ENCODE measurements at places on chromosomes 7 and 10.

DNA sequence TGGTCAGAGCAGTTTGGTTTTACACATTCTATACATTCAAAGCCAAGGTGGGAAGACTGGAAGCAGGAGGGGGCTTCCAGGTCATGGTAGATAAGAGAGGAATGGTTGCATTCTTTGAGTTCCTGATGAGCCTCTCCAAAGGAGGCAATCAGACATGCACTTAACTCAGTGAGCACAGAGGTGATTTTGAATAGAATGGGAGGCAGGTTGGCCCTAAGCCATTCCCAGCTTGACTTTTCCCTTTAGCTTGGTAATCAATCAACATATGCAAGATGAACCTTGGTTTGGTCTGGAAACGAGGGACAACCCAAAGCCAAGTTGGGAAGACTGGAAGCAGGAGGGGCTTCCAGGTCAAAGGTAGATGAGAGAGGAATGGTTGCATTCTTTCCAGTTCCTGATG lies 31.4 kb downstream of the TCERG1L start:
- DNase-seq = peak; percentile 81

GRCh38 chr10:101625821-101626412 lies 37.8 kb downstream of the DPCD start:
- no peak for DNase-seq

DNA sequence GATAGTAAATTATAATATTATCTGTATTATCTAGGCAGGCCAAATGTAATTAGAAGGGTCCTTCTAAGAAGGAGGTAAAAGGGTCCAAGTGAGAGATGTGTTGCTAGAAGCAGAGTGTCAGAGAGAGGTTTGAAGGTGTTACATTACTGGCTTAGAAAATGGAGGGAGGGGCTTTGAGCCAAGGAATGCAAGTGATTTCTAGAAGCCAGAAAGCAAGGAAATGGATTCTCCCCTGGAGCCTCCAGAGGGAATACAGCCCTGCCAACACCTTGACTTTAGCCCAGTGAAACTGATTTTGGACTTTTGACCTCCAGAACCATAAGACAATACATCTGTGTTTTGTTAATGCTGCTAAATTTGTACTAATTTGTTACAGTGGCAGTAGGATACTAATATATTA lies 97.9 kb upstream of the IL6 start:
- DNase-seq = peak; percentile 25

DNA sequence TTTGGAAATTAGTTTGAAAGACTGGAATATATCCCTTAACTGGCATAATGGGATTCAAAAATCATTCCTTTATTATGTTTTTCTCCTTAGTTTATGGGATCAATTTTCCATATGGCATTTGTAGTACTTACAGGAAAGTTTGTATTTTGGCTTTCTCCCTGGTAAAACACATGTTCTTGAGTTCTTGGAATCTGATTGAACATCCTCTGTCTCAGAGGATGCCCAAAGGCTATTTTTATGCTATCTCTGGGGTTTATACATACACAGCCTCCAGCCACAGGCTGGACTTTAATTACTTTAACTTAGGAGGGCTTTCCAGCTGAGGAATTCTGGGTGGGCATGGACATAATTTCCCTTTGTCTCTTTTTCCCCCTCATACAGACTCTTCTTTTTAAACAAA lies 236.4 kb downstream of the HGF start:
- DNase-seq = no peak

GRCh38 chr10:14873090-14873760 lies 5.4 kb upstream of the SUV39H2 start:
- no peak for DNase-seq

- no peak for DNase-seq
Observed at GRCh38 chr10:11197266-11197712, 179.6 kb downstream of the CELF2 start.

- no peak for DNase-seq
Observed at GRCh38 chr10:4941540-4942330, 21.5 kb upstream of the AKR1C1 start.

DNA sequence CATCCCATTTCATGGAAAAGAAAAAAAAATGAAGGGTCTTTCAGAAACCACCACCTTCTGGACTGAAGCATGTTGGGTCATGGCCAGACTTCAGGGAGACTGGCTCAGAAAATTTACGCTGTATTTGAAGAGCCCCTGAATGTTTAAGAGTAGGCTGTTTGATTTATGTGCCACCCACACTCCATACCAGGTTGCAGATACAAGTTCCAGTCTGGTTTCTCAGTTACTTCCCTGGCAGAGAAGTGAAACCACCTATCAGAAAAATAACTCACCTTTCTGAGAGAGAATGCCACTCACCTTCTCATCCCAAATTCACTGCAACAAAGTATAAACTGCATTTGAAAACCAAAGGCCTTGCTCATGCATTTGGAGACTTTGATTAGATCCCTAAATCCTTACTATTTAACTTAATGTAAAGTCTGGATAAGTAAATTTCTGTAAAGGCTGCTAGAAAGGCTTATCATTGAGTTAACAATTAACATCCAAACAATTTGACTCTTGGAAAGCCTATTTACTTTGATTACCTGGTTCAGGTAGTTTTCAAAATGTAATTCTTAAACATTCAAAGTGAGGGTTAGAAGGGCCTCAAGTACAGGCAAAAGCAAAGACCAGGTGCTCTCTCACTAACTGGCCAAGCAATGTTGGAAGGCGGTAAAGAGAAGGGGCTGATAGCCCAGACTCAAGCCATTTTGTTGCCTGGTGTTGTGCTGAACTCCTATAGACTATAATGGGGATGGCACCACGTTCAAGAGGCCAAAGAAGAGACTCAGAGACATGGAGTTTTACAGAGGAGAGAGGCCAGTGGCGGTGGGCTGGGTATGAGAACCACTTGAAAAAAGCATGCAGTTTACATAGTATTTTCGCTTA lies 12.8 kb upstream of the ADD3 start:
- DNase-seq = no peak

GRCh38 chr7:83096065-83096580 lies 66.6 kb downstream of the PCLO start:
- DNase-seq = no peak

- DNase-seq = no peak
Observed at GRCh38 chr7:25638590-25639244, 410.4 kb upstream of the NPVF start.

DNA sequence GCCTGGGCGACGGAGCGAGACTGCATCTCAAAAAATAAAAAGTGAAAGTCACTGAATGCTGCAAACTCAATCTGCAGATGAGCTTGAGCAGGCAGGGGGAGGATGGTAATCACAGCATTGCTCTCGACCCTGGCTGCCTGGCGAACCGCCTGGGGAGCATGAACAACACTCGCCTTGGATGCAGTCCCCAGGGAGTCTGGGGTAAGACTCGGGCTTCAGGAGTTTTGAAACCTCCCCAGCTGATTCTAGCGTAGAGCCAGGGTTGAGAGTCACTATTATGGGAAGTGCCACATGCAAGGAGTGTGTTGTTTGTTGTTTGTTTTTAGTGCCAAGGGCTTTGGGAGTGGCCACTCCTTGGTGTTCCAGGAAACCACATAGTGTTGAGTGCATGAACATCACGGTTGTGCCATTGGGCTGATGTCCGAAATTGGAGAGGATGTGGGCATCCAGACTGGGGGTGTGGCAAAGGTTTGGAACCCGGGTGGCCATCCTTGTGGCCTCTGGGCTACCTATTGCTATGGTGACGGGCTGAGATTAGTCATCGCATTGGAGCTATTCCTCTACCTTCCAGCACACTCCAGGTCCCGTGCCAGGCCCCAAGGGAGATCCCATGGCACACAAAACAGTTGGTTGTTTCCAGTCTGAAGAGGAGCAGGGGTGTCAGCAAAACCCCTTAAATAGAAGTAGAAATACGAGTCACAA lies 92.6 kb downstream of the RGS10 start:
- no peak for DNase-seq

- no peak for DNase-seq
Observed at GRCh38 chr10:79262959-79263746, 84.1 kb upstream of the PPIF start.

DNA sequence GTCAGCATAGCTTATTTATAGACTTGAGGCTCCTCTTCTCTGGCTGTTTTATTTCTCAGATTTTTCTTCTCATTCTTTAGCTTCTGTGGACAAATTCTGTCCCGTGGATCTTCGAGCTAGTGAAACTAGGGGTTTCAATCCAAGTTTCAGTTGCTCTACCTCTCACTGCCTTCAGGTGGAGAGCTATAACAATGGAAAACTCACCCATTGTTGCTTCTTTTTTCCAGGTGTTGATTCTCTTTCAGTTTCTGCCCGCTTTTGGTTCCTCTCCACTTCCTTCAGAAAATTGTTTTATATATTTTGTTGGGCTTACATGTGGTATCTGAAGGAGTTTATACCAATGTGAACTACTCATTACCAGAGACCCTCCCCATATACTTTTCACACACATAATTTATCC lies 266.1 kb downstream of the TCF7L2 start:
- DNase-seq = no peak

- no peak for DNase-seq
Observed at GRCh38 chr7:132135746-132136385, 440.4 kb downstream of the PLXNA4 start.

DNA sequence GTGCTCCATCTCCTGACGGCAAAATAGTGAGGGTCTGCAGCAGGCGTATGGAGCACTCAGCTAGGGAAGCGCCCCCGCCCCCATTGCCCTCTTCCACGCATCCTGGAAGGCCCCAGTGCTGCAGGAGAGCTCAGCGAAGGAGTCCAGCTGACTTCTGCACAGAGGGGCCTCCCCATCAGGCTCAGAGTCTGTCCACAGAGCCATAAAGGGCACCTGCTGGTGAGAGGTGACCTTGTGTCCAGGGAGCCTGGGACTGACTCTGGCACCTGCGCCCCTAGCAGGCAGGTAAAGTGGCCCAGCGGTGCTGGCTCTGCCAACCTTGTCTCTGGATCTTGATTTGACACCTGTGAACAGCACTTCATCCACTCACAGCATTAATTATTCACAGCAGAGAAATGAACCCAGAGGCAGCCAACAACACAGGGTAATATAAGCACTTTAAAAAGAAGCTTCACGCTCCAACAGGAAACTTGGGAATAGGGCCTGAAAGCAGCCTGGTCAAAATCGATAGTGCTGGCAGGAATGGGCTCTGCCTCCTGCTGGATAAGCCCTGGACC lies 59.6 kb downstream of the VOPP1 start:
- DNase-seq = no peak

DNA sequence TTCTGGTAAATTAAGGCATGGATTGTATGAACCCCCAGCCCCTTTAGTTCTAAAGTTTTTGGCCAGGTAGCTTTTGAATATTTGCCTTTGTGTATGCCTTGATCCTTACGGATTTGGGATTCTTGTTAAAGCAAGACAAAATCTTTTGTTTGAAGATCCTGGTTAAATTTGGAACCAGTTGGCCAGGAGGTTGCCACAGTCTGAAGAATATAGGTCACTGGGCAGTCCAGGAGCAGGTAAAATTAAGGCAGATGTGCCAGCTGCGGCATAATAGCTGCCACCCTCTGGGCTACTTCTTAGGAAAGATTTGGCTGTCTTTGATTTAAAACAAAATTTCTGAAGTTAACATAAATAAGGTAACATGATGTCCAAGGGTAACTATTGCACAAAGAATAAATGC lies 192.3 kb downstream of the SUGCT start:
- no peak for DNase-seq

GRCh38 chr10:34081347-34081743 lies 733.8 kb downstream of the PARD3 start:
- no peak for DNase-seq

- no peak for DNase-seq
Observed at GRCh38 chr7:157898802-157899505, 562.1 kb downstream of the DNAJB6 start.

GRCh38 chr7:157044147-157044687 lies 33.8 kb upstream of the MNX1 start:
- DNase-seq = no peak

DNA sequence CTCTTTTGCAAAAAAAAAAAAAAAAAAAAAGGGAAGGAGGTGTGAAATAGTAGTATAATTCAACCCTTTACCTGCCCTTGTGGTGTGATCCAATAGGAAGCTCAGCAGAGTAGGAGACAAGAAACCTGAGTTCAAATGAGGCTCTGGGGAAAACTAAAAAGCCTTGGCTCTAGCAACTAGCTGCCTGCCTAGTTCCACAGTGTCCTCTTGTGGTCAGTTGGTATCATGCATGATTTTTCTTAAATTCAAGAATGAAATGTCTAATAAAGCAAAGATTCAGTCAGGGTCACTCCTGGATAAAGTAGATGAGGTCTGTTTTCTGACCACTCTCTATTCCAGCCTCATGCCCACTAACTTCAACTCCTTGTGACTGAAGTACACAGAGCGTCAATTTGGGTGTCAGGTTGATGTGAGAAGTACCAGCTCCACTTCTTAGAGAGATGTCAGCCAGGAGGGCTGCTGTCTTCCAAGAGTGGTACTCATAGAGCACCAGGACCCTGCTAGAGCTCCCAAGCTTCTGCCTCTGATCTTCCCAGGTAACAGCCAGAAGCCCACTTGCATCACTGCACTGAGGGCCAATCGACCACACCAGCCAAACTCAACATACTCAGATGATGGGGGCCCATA lies 10.5 kb downstream of the LSM5 start:
- peak; percentile 43 for DNase-seq

GRCh38 chr10:12985347-12985746 lies 16.2 kb downstream of the CCDC3 start:
- no peak for DNase-seq

DNA sequence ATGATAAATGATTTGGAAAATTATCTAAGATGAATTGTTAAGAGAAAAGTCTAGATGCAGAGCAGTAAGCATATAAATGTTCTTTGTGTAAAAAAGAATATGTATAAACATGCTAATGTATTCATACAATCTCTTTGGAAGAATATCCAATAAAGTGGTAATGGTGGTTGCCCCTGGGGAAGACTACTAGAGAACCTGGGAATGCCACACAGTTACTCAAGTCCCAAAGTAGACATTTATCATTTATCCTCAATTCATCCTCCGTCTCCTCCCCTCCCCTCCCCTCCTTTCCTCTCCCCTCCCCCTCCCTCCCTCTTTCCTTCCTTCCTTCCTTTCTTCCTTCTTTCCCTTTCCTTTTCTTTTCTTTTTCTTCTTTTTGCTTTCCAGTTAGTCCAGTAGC lies 51.7 kb downstream of the LRRC18 start:
- no peak for DNase-seq

DNA sequence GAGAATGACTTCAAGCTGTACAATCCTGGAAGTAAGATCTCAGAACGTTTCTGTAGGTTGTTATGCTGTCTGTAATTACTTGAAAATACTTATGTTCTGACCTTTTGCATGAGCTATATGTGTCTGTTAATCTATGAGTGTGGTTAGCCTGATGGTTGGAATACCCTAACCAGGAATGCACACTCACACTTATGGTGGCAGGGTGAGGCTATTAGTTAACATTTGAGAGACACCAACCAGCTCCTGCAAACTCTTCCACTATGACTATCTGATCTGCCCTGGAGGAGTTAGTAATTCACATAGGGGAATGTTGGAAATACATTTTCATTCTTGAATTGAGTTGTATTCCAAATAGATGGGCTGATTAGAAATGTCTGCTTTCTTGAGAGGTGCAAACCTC lies 450.3 kb downstream of the INHBA start:
- no peak for DNase-seq

- no peak for DNase-seq
Observed at GRCh38 chr10:100781145-100781665, 35.8 kb downstream of the PAX2 start.

GRCh38 chr7:24978843-24979469 lies 1.0 kb downstream of the OSBPL3 start:
- DNase-seq = peak; percentile 54
